Nucleus accumbens (tissue), 56 donors: ENCODE measurements at places on chromosomes 4 and X.

- no peak for DNase-seq
These were observed at the start of gene SPON2 for GRCh38 chr4:1172228-1172851. TSS of gene SPON2 (minus strand) at chr4:1172583.

GRCh38 chrX:110143454-110144210 lies 140.7 kb downstream of the TMEM164 start:
- DNase-seq = peak; percentile 15

DNA sequence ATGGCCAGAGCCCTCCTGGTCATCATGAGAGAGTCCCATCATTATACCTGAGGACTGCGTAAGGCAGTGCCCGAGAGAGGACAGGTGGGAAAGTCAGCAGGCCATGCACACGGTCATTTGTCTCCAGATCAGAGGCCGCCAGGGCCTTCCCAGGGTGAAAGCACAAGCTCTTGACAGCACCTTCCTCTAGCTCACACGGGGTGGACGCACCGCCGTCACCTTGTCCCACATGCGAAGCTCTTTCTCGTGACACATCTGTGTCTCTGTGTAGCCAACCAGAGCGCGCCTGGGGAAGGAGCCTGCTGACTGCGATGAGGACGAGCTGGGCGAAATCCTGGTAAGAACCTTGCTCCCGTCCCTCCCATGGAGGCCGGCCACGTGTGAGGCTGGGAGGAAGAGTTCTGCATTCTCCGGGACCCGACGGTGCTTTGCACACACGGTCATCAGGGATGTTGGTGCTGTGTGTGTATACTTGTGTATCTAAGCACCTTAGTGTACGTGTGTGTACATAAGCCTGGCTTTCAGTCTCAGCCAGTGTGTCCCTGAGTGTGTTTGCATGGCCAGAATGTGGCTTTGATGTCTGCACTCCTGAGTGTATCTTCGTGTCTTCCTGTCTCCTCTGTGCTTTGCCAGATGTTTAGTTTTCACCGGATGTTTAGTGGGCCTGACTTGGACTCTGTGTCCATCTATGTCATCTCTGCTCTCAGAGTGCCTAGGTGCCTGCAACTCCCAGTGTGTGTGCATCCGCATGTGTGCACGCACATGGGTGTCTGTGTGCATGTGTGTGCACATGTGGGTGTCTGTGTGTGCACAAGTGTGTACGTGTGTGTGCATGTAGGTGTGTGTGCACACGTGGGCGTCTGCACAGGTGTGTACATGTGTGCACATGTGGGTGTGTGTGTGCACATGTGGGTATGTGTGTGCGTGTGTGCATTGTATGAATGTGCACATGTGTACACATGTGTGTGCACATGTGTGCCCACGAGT lies 15.1 kb downstream of the ATP5ME start:
- no peak for DNase-seq

GRCh38 chr4:113582737-113583136 lies 178.8 kb downstream of the CAMK2D start:
- DNase-seq = no peak

- DNase-seq = no peak
These were observed 18.6 kb upstream of the CPE start for GRCh38 chr4:165360041-165360695.

GRCh38 chrX:10195425-10195824 lies 38.6 kb downstream of the CLCN4 start:
- no peak for DNase-seq

DNA sequence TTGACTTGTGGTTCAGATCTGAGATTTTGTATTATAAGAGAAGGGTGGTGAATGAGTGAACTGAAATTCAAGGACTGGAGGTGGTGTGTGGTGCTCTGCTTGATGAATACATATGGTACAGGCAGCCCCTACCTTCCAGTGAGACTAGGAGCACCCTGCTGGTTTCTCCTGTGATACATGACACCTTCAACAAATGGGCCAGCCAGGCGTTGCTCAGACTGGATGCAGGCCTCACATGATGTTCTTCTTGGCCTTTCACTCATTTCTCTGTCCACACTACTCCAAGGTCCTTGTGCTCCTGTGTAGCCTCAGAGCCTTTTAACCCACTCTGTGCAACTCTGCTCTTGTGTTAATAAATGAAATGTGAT lies 67.2 kb downstream of the FNIP2 start:
- DNase-seq = no peak

GRCh38 chr4:11106759-11107158 lies 321.9 kb downstream of the HS3ST1 start:
- DNase-seq = no peak

- no peak for DNase-seq
These were observed 829.3 kb upstream of the LCORL start for GRCh38 chr4:18850867-18851266.
